Effector CD8-positive, alpha-beta T cell (primary cell): ENCODE measurements at places on chromosomes 1 and 21.

DNA sequence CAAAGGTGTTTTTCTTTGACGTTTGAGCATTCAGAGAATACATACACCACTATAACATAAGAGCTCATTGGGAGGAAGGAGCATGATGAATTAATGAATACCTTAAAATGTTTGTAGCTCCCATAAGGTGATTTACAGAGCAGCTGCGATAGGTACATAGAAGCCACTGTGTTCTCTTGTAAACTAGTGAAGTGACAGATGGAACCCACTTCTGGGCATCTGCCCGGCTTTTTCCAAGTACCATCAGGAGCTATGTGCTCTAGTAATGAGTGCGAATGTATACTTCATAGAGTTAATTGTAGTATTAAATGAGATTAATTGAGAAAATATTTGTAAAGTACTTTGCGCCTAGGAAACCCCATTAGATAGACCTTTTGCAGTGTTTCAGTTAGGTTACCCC is 48.4 kb downstream of the HENMT1 start:
- DNase-seq, result no peak

DNA sequence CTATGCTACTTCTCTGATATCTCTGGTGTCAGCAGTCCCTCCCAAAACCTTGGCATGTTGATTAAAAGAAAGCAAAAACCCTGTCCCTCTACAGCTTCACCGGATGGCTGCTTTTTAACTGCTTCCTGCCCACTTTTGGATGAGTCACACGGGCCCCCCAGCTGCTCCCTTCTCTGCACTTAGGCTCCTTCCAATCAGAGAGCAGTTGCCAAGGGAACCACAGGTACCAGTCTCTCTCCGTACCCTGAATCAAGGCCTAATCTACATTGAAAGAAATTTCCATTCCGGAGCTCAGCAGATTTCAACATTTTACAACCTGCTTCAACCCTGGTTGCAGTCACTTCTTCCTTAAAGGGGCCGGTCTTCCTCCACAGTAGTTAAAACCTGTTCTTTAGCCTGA is 70.6 kb upstream of the GJB5 start:
- DNase-seq, result no peak

DNA sequence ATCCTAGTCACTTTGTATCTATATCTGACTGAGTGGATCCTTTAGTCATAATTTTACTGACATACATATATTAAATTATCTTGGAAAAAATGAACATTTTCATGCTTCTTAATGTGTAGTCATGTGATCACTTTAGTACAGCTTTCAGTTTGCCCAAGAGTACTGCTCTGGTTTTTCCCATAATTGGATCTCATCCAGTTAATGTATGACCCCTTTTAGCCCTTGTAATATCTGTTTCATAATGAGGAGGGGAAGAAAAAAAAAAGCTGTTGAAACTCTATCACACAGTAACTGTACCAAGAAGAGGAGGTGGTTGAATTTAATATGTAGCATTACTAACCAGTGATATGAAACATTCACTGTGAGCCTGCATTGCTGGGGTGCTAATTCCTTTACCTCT is 328.7 kb downstream of the PTPRC start:
- DNase-seq, result no peak

DNA sequence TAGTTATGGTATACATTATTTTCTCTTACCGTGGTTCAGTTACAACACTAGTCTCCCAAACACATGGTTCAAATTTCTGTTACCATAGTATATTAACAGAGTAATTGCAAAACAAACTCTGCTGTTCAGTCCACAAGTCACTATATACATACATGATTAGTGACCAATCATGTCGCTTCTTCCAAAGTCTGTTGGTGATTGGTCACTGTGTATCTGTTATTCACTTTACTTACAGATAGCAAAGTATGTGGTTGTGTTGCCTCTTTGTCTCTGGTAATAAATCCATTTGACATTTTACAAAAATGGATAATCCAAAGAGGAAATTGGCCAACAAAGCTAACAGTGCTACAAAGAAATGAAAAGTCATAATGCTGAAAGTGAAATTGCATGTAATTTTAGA is 107.2 kb downstream of the RABGAP1L start:
- DNase-seq, result no peak
